Fibroblast of skin of abdomen (primary cell): ENCODE measurements at places on chromosomes 1 and 21.

GRCh38 chr1:116457946-116458604 lies 85.0 kb downstream of the ATP1A1 start:
- DNase-seq = no peak

DNA sequence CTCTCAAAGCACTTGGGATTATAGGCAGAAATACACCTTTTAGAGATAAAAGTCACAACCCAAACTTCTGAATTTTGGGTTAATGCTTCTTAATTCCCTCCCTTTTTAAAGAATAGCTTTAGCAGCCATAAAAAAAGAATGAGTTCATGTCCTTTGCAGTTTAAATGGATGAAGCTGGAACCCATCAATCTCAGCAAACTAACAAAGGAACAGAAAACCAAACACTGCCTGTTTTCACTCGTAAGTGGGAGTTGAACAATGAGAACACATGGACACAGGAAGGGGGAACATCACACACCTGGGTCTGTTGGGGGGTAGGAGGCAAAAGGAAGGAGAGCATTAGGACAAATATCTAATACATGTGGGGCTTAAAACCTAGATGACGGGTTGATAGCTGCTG lies 55.8 kb downstream of the SLC27A3 start:
- DNase-seq = no peak

DNA sequence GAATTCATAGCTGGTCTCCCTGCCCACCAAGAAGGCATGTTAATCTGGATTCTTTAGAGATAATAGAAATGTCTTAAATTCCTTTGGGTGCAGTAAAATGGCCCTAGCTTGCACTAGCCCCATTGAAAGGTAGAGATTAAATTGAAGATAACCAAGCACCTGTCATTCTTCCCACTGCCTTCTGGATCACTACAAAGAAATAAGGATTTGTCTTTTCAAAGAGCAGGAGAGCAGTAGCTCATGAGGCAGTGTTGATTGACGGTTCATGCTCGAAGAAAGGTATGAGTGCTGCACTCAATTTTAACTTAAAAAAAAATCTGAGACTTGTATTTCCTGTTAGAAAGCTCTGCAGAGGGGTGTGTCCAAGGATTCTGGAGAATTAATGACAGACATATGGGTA lies 74.9 kb upstream of the F3 start:
- DNase-seq = no peak

GRCh38 chr1:74463333-74463988 lies 49.0 kb downstream of the LRRC53 start:
- DNase-seq = peak; percentile 79

GRCh38 chr1:26824731-26825130 lies 1.8 kb upstream of the ZDHHC18 start:
- DNase-seq = no peak

DNA sequence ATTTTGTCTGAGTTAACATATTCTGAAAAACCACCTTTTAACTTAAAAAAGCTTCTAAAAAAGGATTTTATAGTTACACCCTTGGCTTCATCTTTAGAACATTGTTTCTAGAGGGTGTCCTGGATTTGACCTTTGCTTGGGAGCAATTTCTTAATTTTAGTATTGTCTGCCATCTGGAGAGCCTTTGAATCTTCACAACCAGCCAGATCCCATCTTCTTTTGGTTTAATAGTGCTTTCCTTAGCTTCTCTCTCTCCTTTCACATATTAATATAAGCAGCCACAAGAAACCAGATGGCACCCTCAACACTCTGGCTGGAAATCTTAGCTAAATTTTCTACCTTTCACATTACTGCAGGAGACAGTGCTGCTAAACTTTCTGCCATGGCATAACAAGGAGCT lies 76.5 kb upstream of the TSPAN2 start:
- no peak for DNase-seq

GRCh38 chr1:226597616-226598454 lies 49.3 kb downstream of the STUM start:
- DNase-seq = no peak

DNA sequence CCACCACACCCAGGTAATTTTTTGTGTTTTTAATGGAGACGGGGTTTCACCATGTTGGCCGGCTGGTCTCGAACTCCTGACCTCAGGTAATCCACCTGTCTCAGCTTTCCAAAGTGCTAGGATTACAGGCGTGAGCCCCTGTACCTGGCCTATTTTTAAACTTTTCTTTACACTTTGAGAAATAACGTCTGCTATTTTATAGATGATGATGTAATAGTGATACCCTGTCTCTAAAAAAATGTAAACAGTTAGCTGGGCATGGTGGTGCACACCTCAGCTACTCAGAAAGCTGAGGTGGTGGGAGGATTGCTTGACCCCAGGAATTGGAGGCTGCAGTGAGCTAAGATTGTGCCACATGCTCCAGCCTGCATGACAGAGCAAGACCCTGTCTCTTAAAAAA lies 47.9 kb downstream of the RALGPS2 start:
- no peak for DNase-seq

DNA sequence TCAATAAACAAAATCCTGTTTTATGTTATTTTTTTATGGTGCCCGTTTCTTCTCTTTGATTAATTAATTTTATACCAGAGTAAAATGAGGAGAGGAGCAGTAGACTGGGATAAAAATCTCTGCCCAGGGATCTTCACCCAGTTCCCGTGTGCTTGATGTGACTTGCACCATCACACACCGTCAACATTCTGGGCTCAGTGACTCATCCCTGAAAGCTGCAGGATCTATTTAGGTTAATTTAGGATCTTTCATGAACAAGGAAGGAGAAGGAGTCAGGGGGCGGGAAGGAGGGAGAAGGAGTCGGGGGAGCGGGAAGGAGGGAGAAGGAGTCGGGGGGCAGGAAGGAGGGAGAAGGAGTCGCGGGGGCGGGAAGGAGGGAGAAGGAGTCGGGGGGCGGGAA lies 182.4 kb downstream of the SMYD3 start:
- peak; percentile 45 for DNase-seq

- DNase-seq = peak; percentile 66
Measured at GRCh38 chr1:15950763-15951295, 25.1 kb downstream of the ZBTB17 start.

DNA sequence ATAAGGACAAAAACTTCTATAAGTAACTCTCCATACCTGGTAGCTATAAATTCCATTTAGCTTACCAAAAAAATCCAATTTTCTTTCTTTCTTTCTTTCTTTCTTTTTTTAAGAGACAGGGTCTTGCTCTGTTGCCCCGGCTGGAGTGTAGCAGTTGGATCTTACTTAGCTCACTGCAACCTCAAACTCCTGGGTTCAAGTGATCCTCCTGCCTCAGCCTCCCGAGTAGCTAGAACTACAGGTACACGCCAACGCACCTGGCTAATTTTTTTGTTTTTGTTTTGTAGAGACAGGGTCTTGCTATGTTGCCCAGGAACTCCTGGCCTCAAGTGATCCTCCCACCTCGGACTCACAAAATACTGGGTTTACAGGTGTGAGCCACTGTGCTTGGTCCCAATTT lies 75.5 kb downstream of the EPS15 start:
- no peak for DNase-seq
